Karpas-422 (cell line): ENCODE measurements at places on chromosomes 11 and 22. TPM values are rescaled to one million over a fixed set of nuclear protein-coding genes. Genes with fewer than 3 reads are reported as not detected.

DNA sequence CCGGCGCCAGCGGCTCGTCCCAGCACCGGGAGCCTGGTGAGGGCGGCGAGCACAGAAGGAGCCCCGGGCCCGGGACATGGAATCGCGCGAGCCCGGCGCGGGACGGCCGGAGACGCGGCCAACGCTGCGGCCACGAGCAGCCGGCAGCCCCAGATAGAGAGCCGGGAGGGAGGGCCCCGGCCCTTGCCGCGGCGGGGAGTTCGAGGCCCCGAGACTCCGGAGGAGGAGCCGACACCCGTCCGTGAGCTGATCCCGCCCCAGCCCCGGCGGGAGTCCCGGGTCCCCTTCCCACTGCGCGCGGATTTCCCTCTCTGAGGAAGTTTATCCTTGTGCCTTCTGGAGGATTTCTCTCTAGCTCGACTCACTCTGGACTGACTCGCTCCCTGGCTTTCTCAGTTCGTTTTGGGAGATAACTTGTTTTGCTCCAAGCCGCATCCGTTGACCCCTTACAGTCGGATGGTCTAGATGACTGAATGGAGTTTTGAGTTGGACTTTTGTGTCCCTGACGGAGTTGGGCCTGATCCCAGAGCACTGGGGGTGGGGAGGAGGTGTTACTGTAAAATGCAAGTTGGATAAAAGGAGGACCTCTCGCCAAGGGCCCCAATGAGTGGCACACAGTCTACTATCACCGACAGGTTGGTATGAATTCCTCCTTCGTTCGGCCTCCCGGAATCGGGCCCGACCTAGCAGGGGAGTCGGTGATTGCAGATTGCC is 585 bp downstream of the ARHGEF12 start:
- no peaks in the 10 kb centered on the region for H3K36me3 ChIP-seq
- peak overlapping the region; percentile 83 for H3K4me3 ChIP-seq
- peaks cover 38% of the 10 kb centered on the region for H3K4me1 ChIP-seq
- peak; percentile 55 for DNase-seq

NEFH gene
- not detected in 2 replicates for total RNA-seq

- no peak overlapping the region for H3K27ac ChIP-seq
- DNase-seq = no peak
- no peaks in the 10 kb centered on the region for H3K27me3 ChIP-seq
These were observed 73.7 kb upstream of the PLET1 start for GRCh38 chr11:112334381-112334780.

DNA sequence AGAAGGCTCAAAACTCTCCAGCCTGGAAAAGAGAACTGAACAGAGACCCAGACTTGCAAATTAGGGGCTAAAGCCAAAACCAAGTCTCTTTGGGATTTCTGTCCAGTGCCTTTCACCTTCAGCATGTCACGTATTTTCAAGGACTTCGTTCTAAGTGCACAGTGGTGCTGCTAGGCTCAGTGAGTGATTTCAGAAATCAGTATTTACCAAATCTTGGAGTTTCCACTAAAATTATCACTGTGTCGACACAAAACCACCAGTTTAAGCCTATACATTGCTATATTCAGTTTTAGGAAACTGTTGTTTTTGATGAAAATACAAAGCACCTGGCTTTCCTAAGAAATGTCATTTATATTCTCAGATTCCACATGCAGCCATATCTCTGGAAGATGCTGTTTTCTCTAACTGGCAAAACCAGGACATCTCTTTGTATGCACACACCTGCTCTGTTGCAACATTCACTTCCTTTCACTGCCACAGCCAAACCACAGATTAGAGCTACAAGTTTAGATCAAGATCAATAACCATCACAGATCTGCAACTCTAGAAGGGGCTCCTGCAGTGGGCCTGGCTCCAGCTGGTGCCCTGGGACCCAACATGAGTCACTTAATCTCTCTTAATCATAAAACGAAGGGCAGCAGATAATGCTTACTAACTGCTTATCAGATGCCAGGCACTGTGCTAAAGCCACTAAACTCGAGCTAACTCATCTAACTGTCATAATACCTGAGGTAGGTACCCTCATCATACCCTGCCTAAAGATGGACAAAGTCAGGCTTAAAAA is 22.3 kb downstream of the SMCO4 start:
- H3K36me3 ChIP-seq = no peaks in the 10 kb centered on the region
- no peak overlapping the region for H3K4me3 ChIP-seq
- H3K27ac ChIP-seq = no peak overlapping the region
- peaks cover 12% of the 10 kb centered on the region for H3K4me1 ChIP-seq
- H3K27me3 ChIP-seq = no peaks in the 10 kb centered on the region

GP1BB gene
- not detected in 2 replicates for total RNA-seq

TTC12 gene
- 7.2 and 8.6 TPM in 2 replicates for total RNA-seq

DNA sequence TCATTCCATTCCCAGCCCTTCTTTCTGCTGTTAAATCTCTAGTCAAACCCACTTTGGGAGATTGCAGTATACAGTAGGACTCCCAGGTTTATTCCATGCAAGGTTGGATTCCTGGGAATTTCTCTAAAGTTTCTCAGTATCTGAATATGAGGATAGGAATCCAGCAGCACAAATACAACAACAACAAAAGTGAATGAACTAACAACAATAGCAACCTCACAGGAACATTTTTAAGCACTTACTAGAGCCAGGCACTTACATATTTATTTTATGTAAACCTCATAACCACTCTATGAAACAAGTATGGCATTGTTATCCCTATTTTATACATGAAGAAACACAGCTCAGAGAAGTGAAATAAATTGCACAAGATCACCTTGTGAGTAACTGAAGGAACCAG is 1.9 kb downstream of the MMP7 start:
- no peak overlapping the region for H3K4me3 ChIP-seq
- H3K4me1 ChIP-seq = no peaks in the 10 kb centered on the region
- no peak for DNase-seq
- H3K27me3 ChIP-seq = no peaks in the 10 kb centered on the region
- no peak overlapping the region for H3K27ac ChIP-seq

- H3K4me1 ChIP-seq = no peaks in the 10 kb centered on the region
- no peaks in the 10 kb centered on the region for H3K36me3 ChIP-seq
- peak; percentile 84 for DNase-seq
- no peaks in the 10 kb centered on the region for H3K27me3 ChIP-seq
- no peak overlapping the region for H3K27ac ChIP-seq
These were observed 135.1 kb downstream of the BCR start for GRCh38 chr22:23315341-23315917.

- H3K4me1 ChIP-seq = peaks cover 18% of the 10 kb centered on the region
- H3K4me3 ChIP-seq = no peak overlapping the region
- H3K27me3 ChIP-seq = no peaks in the 10 kb centered on the region
- H3K27ac ChIP-seq = no peak overlapping the region
- DNase-seq = no peak
These were observed 12.9 kb upstream of the CDKN1C start for GRCh38 chr11:2898366-2899079.

GRCh38 chr22:38144025-38144405 is 33.5 kb upstream of the BAIAP2L2 start:
- H3K27me3 ChIP-seq = no peaks in the 10 kb centered on the region
- H3K4me3 ChIP-seq = no peak overlapping the region
- DNase-seq = peak; percentile 44
- no peaks in the 10 kb centered on the region for H3K4me1 ChIP-seq

CCDC81 gene
- total RNA-seq = 1.2 and 1.6 TPM in 2 replicates

- H3K36me3 ChIP-seq = no peaks in the 10 kb centered on the region
- no peaks in the 10 kb centered on the region for H3K4me1 ChIP-seq
- no peak overlapping the region for H3K4me3 ChIP-seq
- no peak overlapping the region for H3K27ac ChIP-seq
- no peaks in the 10 kb centered on the region for H3K27me3 ChIP-seq
- DNase-seq = no peak
These were observed 205.3 kb downstream of the TBC1D22A start for GRCh38 chr22:46967445-46968358.

CARD16 gene
- 16.4 and 18.0 TPM in 2 replicates for total RNA-seq

- H3K4me3 ChIP-seq = no peak overlapping the region
- no peak for DNase-seq
- peaks cover 21% of the 10 kb centered on the region for H3K4me1 ChIP-seq
- no peaks in the 10 kb centered on the region for H3K27me3 ChIP-seq
These were observed 35.4 kb downstream of the PISD start for GRCh38 chr22:31626427-31627150.

FADS3 gene
- 39.5 and 70.4 TPM in 2 replicates for total RNA-seq

RHOD gene
- not detected in 2 replicates for total RNA-seq

DNA sequence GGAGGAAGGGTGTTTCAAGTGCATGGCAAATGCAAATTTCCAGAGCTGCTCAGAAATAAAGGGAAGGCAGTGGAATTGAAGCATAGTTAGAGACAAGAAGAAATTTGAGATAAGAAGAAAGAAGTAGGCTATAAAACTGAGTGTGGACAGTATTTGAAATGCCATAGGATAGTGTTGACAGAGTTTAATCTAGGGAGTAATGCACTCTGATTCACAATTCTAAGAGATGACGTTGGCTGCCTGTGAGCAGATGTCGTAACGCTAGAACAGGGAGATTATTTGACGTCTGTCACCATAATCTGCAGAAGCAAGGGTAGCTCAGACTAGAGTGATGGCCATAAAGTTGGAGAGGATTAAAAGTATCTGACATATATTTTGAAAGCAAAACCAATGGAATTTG is 389.9 kb upstream of the KIRREL3 start:
- no peaks in the 10 kb centered on the region for H3K4me1 ChIP-seq
- H3K4me3 ChIP-seq = no peak overlapping the region
- no peaks in the 10 kb centered on the region for H3K36me3 ChIP-seq

APOBEC3G gene
- total RNA-seq = 6.0 and 6.5 TPM in 2 replicates

DNA sequence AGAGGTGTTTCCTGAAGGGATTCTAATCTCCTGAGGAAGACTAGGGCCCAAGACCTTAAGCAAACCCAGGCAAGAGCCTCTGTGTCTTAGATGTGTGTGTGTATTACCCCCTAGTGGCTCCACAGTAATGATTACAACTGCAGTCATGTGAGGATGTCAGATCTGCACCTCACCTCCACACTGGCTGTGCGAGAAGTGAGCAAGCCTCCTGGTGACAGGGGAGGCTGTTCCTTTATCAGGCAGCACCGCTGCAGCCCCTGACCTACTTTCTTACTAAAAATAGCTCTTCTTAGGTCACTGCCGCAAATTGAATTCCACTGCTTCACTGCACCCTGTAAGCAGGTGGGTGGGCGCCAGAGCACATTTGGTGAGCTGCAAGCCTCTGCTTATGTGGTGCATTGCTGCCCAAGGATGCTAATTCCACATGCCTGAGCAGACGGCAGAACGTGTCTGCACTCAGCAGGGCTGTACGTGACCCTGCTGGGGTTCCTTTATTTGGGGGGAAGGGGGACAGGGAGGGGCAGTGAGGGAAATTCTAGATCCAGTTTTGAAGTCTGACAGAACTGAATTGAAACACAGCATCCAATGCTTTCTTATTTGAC is 112.4 kb downstream of the KCNC1 start:
- H3K27ac ChIP-seq = peak overlapping the region; percentile 36; the same call in 1 of the 2 replicates
- peaks cover 20% of the 10 kb centered on the region for H3K4me1 ChIP-seq
- H3K27me3 ChIP-seq = no peaks in the 10 kb centered on the region
- no peak overlapping the region for H3K4me3 ChIP-seq

- no peak overlapping the region for H3K4me3 ChIP-seq
- no peaks in the 10 kb centered on the region for H3K36me3 ChIP-seq
- no peaks in the 10 kb centered on the region for H3K27me3 ChIP-seq
- H3K27ac ChIP-seq = no peak overlapping the region
- no peaks in the 10 kb centered on the region for H3K4me1 ChIP-seq
- no peak for DNase-seq
These were observed 103.6 kb upstream of the OR9G4 start for GRCh38 chr11:56852131-56852530.

DNA sequence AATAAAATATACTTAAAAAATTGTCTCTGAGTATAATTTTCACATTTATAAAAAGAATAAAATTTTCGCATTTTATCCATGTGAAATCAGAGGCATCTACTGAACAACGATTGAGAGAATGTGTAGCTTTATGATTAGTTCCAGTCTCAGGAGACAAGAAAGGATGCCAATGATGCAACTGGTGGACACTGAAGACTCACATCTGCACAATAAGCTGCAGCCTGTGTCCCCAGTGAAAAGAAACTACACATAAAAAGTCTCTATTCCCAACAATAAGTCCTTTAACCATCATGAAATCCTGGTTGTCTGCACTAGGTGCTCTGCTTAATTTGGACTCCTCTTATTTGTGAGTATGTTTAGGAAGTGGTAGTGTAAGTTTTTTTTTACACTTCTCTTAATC is 22.0 kb downstream of the OR5AS1 start:
- no peak for DNase-seq
- H3K4me1 ChIP-seq = no peaks in the 10 kb centered on the region
- H3K27ac ChIP-seq = no peak overlapping the region
- no peaks in the 10 kb centered on the region for H3K36me3 ChIP-seq
- H3K27me3 ChIP-seq = no peaks in the 10 kb centered on the region
- no peak overlapping the region for H3K4me3 ChIP-seq

GRCh38 chr11:119592642-119593041 is 136.4 kb downstream of the NECTIN1 start:
- no peak overlapping the region for H3K27ac ChIP-seq
- no peaks in the 10 kb centered on the region for H3K27me3 ChIP-seq
- no peak overlapping the region for H3K4me3 ChIP-seq
